ENCODE measurements at places on chromosomes 16 and 17.

DNA sequence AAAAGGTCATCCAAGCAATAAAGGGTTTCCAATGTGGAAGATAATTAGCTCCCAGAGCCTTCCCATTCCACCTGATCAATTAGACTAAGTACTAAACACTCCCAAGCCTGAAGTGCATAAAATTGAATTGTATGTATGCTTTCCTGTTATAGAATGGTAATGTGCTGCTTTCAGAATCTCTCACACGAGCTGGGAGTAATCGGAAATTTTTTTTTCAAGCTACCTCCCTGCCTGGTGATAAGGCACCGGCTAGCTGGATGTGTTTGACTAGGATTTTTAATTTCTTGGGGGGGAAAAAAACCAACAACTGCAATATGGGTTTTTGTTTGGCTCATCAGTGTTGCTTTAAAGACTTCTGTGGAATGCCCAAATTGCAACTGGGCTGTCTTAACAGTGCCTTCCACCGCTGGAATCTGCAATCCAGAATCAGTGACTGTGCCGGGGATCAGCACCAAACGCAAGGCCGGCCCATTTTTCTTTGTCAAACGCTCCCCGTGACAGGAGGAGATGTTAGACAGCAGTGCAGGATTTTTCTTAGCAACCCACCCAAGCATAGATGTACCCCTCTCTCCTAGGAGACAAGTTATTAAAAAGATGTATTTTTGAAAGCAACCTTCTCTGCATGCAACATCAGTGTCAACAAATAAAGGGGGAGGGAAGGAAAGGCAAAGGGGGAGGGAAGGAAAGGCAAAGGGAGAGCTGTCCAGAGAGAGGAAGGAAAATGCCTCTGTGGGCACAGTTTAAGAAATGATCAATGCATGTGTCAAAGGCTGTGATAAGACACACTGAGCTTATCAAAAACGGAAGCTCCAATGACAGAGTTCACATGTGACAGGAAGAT lies 387.2 kb downstream of the NPIPA8 start:
- DNase-seq: no peak

GRCh38 chr16:23679986-23680336 lies 1.3 kb downstream of the PLK1 start:
- DNase-seq: no peak

DNA sequence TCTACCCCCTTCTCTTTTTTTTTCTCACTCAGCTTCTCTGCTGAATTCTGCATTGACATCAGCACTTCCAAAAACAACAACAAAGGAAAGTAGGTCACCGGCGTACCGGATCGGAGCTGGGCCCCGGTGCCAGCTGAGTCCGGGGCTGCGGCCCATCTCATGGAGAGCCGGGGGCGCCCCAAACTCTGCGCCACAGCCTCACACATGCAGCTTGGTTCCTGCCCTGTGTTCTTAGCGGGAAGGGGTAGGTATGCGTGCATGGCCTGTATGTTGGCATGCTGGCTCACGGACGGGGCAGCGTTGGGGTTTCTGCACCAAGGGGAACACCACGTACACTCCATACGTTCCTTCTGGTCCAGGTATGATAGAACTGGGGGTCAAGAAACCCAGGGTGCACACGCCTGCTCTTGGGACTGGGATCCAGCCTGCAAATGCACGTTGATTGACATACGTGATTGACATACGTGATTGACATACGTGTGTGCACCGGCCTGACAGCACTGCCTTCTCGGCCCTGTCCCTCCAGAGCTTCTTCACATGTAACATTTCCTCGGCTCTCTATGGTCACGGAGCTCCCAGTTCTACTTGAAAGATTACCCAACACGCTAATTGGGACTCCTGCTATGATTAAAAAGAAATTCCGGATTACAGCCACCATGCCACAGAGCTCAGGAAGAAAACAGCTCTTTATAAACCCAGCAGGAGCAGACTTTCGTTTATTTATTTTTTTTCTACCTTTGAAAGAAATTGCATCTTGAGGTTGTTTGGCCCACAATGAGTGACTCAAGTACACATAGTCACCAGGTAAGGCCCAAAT lies 88.7 kb downstream of the RPA1 start:
- DNase-seq: no peak

GRCh38 chr17:65243838-65244625 lies 106.9 kb downstream of the RGS9 start:
- no peak for DNase-seq
